ENCODE measurements at places on chromosomes 6 and 20.
A peak's percentile ranks its signal among the peaks of the same experiment; 100 is the strongest.

- DNase-seq = no peak
Measured at GRCh38 chr20:58647796-58648501, 3.1 kb upstream of the STX16 start.

GRCh38 chr20:37396416-37397075 lies 50.6 kb downstream of the SRC start:
- no peak for DNase-seq

- no peak for DNase-seq
Measured at GRCh38 chr20:3325864-3326263, 81.6 kb downstream of the DNAAF9 start.

- DNase-seq = no peak
Measured at GRCh38 chr6:40798069-40798770, 211.1 kb upstream of the LRFN2 start.

DNA sequence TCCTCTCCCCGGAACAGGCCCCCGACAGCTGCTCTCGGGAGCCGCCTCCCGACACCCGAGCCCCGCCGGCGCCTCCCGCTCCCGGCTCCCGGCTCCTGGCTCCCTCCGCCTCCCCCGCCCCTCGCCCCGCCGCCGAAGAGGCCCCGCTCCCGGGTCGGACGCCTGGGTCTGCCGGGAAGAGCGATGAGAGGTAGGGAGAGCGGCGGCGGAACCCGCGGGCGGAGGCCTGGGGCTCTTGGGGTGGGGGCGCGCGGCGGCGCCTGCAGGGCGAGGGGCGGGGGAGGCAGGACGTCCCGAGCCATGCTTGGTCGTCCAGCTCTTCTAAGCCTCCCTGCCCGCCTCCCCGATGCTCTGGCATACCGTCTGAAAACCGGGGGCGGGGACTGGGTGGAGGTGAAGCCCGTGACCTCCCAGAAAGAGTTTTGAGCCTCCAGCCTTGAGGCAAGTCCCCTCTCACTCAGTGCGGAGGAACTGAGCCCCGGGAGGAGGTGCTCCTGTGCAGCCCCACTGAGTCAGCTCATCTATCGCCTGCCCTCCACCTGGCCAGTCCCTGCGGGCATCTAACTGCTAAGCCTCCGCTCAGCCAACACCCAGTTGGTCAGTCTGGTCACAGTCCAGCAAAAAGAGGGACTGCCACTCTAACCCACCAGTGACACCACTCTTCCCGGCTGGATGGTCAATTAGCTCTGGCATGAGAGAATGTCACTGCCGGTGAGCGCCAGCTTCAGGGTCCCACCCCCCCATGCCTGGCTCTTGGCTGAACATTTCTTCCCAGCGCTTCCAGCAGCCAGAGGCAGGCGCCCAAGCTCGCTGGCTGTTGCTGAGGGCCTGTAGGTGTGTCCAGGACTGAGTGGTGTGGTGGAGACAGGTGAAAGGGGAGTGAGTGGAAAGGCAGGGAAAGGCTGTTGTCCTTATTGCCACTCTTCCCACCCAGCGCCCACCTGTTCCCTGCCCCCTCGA lies 482 bp downstream of the DDR1 start:
- DNase-seq = no peak

DNA sequence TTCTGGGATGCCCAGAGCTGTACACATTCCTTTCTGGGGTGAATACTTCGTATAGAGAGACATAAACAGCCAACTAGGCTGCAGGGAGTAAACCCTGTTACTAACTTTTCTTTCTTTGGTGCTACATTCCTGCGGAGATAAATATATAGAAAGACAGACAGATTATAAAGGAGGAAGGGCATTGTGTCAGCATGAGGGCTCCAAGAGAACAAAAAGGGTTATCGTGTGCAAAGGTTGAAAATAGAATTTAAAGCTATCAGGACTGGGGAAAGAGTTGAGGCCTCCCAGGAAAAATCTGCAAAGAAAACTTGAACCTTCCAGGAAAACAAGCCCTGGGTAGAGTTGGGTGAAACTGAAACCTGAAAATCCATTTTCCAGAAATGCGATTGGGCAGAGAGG lies 68.0 kb downstream of the TMEM170B start:
- DNase-seq = no peak

DNA sequence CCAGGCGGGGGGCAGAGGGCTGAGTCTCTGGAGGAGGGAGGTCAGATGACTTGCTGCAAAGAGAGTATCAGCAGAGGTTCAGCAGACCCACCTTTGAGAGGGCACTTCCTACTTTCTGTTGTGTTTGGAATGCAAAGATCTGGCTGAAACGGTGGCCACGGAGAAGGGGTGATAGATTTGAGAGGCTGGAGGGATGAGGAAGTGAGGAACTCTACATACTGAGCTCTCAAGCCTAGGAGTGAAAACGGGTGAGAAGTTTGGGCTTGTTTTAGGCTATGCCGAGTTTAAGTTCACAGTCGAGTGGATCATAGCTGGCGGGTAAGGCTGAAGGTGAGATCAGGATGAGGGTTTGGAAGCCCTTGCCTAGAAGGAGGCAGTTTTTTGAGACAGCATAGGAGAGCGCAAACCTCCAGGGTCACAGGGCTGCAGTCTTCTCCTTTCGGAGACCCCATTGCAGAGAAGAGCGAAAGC lies 477 bp upstream of the ITPA start:
- DNase-seq = no peak

DNA sequence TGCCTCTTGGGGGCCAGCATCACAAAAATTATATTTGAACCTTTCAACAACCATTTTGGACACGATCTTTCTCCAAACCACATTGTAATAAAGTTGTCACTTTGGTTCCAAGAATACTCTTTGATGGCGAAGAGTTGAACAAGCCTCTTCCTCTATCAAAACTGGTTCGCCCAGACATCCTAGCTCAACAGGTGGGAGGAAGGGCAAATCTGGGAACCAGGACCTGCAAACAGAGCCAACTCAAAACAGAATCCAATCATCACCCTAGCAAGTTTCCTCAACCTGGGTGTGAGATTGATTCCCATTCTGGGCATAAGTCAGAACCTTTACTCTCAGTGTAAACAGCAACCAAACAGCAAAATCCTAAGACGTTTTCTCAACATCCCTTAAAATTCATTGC lies 141.2 kb upstream of the RREB1 start:
- no peak for DNase-seq

- DNase-seq = no peak
Measured at GRCh38 chr6:32402812-32403211, 4.2 kb downstream of the BTNL2 start.

GRCh38 chr6:10676403-10676802 lies 18.0 kb downstream of the C6orf52 start:
- DNase-seq = no peak

GRCh38 chr6:135062735-135063134 lies 8.1 kb upstream of the HBS1L start:
- DNase-seq = no peak

DNA sequence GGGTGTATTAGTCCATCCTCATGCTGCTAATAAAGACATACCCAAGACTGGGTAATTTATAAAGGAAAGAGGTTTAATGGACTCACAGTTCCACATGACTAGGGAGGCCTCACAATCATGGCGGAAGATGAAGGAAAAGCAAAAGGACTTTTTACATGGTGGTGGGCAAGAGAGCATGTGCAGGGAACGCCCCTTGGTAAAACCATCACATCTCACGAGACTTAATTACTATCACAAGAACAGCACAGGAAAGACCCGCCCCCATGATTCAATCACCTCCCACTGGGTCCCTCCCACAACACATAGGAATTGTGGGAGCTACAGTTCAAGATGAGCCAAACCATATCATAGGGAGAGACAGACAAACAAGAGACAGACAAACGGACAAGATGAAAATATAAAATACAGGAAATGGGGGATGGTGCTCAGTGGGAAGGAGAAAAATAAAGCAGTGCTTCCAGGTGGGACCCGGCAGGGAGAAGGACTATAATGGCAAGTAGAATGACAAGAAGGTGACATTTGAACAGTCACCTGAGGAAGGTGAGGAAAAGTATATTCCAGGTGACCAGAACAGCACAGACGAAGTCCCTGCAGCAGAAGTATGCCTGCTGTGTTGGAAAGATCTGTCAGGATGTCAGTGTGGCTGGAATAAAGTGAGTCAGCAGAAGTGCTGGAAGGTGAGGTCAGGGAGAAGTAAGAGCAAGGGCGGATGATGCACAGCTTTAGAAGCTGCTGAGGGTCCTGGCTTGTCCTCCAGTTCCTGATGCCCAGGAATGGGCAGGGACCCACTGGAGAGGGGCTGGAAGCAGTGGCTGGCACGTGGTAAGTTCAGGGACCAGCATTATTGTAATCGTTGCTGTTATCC lies 61.1 kb downstream of the SLC2A10 start:
- DNase-seq = no peak

DNA sequence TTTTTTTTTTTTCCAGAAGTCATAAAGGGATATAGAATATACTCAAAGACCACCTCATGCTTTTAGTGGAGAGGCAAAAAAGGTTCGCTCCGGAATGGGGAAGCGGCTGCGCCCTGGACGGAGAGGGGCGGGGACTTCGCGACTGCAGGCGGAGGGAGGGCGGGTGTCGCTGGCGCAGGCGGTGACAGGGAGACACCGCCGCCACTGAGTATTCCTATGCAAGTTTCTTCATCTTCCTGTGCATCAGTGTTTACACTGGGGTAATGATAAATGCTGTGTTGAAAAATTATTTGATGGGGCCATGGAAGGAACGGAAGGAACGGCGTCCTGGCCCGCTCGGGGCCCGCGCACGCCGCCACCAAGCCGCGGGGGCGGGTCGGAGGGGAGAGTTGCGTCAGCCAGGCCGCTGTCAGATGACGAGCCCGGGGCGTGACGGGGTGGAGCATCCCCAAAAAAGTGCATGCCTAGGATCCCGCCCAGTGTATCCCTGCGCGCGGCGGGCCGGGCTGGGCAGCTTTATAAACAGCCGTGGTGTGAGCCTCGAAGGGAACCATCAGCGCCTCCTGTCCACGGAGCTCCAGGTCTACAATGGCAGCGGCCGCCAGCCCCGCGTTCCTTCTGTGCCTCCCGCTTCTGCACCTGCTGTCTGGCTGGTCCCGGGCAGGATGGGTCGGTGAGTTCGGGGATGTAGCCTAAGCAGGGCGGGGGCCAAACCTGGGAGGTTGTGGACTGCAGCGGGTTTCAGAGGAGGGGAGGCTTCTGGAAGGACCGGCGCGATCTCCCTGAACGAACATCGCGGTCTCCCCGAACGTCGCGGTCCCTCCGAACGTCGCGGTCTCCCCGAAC lies at the start of gene ULBP1:
TSS of gene ULBP1 (plus strand) at position 482 of the 846 bp plus-strand sequence. CDS start at position 589, 107 bp downstream.
- DNase-seq = peak; percentile 68

GRCh38 chr20:48843057-48843806 lies 15.4 kb upstream of the PREX1 start:
- DNase-seq = no peak

DNA sequence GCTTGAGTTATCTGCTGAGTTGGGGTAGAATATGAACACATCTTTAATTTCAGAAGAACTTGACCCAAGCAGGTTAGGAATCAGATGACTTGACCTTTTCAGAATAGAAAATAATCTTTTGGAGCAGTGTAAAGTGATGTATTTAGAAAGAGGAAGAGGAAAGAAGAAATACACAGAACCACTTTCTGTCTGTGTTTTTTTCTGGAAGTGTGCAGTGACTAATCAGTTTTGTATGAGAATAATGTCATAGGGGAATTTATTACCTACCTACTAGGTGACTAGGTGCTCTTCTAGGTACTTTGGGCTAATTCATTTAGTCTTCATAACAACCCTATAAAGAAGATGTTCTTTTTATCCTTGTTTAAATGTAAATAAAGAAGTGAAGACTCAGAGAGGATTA lies 3.0 kb downstream of the PPP1R14C start:
- no peak for DNase-seq

DNA sequence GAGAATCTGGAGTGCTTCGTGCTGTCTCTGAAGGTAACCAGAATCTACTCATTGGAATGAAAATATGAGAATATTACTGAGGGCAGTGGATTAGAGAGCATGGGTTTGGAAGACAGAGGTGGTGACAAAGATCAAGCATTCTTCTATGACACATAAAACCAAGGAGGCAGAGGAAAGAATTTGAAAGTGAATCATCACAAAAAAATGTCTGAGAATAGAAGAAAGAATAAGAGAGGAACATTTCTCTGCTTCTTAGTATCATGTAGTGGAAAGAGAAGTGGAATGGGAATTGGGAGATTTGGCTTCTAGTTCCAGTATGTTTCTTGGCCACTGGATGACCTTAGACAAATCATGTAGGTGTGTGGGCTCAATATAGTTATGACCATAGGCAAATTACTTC lies 474.0 kb downstream of the TFAP2B start:
- no peak for DNase-seq

DNA sequence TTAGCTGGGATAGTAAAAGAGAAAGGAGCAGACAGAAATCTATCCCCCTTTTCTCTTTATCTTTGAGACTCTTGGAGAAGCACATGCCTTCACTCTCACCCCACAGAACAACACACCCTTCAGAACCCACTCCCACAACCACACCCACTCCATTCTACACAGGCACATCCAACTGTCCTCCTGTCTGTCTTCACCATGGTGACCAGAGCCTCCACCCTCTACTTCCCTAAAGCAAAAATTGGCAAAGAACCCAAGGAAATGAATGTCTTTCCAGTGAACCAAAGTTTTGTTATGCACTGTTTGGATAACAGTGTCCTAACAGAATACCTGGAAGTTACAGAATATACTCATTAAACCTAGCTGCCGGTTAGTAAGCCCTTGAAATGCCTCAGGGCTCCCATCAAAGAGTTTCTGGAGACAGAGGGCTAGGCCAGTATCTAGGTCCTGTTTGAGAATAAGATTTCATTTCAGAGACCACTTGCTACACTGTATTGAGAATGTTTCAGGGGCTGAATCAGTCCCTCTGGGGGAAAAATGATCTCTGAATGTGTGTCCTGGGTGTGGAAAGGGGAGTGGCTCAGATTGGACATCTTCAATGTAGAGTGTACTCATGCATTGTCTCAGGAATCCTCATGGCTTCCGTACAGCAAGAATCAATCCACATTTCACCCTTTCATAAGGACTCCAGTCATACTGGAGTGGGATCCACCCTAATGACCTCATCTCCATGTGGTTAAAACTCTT lies 101.1 kb downstream of the LY86 start:
- DNase-seq = no peak

- no peak for DNase-seq
Measured at GRCh38 chr6:66796987-66797386, 1090.0 kb upstream of the EYS start.

DNA sequence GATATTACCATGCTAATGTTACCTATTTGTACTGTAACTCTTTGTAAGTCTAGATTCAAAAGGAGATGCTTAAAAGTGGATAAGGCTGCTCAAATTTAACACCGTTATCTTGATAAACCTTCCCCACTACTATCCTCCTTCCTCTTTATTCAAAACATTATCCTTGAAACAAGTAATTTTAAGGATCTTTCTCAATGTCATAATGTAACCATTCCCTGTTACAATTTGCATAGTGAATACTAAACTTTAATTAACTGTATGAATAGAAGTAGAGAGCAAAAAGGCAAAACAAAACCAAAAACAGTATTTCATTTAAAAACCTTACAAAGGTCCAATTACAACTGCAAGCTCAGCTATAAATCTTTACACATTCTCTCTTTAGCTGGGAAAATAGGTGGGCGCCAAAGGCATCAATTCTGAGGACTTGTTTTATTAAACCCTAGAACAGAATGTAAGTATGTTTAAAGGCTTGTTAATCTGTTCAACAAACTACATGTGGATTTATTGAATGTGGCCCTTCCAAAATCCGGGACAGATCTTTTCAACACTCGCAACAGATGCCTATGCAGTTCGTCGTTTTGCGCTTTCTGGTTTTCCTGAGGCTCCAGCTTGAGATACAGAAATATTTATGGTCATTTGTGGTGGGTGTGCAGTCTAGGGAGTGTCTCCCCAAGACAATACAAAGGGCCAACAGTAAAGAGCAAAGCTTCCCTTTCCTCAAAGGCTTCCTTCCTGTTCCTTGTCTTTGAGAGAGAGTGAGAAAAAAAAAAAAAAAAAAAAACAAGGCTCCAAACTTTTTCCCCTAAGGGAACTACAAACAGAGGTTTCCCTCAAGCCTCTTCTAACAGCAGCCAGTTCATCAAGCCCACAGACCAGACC lies 15.1 kb downstream of the KIF13A start:
- no peak for DNase-seq
